HFFc6 (cell line): ENCODE measurements at places on chromosomes 4 and X.

DNA sequence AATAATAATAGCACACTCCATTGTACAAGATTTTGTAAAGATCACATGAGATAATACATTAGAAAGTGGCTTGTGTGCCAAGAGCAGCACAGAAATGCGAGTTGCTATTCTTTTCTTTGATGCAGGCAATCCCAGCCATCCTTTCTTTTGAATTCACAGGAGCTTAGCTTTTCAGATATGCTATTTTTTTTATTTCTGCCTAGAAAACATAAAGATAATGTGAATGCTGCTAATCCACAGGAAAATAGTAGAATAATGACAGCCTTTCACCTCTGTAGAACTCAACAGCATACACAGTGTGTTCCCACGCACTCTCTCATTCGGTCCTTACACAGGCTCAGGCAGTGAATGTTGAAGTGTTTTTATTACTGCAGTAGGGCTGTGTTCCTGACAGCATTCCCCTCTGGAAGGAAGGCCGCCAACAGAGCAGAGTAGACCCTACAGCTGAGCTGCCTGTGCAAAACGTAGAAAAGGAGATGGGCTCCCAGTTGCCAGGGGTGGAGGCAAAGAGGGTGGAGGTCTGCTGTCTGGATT is 138.8 kb upstream of the TAPT1 start:
- DNase-seq = no peak

GRCh38 chr4:53963336-53963735 is 101.1 kb downstream of the CHIC2 start:
- DNase-seq = no peak

DNA sequence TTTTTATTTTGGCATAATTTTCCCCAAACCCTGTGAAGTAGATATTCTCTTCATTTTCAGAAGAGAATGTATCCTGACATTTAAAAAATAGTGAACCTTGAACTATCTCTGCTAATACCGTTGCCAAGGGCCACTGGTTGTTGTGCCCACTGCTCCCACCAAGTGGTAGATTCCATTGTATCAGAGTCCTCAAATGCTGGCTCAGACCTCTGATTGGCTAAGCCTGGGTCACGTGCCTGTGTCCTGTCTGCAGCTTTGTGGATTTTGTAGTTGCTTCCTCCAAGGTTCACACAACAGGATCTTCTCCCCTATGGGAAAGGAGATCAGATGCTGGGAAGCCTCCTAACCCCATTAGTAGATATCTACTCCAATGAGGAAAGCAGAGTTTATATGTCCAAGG is 104.8 kb upstream of the CASK start:
- no peak for DNase-seq

GRCh38 chrX:44035571-44035970 is 62.4 kb upstream of the NDP start:
- DNase-seq = no peak

GRCh38 chr4:3271131-3271530 is 21.7 kb upstream of the RGS12 start:
- no peak for DNase-seq

DNA sequence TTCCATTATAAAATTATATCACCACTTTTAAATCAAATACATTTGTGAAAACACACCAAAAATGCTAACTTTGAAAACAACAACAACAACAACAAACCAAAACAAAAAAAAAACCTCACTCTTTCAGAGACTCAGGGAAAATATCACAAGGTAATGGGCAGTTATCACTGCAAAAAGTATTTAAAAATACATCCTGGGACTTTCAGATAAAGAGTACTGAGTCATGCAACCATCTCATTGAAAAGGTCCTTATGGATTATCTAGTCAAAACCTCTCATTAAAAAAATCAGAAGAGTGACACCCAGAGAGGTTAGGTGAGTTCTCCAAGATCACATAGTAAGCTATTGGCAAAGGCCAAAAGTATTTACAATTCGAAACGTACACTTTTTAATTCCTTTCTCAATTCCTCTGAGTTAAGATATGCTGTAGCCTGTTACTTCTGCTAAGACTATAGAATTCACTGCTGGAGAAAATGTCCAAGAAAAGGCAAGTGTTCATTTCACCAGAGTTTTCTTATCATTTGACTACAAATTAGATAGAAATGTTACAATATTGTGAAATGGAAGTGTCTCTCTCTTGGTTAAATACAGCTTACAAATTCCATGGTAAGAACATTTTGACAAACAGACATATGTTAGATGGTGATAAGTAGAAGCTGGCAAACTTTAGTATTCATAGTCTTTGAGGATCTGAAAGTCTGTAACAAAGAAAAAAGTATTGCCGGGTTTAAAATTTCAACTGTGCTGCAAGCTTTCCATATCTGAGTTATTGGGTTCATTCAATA is 9.3 kb downstream of the STX18 start:
- DNase-seq = no peak

- no peak for DNase-seq
Observed at GRCh38 chrX:136228839-136229207, 22.4 kb downstream of the MAP7D3 start.

DNA sequence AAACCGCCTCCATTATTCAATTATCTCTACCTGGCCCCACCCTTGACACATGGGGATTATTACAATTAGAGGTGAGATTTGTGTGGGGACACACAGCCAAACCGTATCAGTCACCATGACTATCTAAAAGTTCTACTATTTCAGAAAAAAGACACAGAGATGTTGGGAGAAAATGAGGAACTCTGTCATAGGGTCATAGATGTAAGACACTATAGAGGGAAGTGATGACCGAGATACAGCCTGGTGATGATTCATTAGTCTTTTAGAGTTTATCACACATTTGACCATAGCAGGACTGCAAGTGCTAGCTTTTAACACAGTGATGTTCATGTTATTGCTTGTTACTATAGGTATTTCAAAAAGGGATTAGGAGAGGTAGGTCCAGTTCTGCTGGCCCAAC is 357.0 kb upstream of the AADAT start:
- DNase-seq = no peak

DNA sequence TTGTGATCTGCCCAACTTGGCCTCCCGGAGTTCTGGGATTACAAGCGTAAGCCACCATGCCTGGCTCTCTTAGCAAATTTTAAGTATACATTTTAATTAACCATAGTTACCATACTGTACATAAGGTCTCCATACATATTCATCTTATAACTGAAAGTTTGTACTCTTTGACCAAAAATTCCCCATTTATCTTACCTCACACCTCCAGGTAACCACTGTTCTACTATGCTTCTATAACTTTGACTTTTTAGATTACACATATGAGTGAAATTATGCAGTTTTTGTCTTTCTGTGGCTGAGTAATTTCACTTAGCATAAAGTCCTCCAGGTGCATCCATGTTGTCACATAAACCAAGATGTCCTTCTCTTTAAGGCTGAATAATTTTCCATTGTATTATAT is 17.4 kb downstream of the C4orf51 start:
- no peak for DNase-seq

- no peak for DNase-seq
Observed at GRCh38 chr4:177968817-177969442, 526.7 kb upstream of the AGA start.

- no peak for DNase-seq
Observed at GRCh38 chr4:53907772-53908171, 156.6 kb downstream of the CHIC2 start.

- no peak for DNase-seq
Observed at GRCh38 chr4:14100349-14100748, 472.8 kb upstream of the BOD1L1 start.

DNA sequence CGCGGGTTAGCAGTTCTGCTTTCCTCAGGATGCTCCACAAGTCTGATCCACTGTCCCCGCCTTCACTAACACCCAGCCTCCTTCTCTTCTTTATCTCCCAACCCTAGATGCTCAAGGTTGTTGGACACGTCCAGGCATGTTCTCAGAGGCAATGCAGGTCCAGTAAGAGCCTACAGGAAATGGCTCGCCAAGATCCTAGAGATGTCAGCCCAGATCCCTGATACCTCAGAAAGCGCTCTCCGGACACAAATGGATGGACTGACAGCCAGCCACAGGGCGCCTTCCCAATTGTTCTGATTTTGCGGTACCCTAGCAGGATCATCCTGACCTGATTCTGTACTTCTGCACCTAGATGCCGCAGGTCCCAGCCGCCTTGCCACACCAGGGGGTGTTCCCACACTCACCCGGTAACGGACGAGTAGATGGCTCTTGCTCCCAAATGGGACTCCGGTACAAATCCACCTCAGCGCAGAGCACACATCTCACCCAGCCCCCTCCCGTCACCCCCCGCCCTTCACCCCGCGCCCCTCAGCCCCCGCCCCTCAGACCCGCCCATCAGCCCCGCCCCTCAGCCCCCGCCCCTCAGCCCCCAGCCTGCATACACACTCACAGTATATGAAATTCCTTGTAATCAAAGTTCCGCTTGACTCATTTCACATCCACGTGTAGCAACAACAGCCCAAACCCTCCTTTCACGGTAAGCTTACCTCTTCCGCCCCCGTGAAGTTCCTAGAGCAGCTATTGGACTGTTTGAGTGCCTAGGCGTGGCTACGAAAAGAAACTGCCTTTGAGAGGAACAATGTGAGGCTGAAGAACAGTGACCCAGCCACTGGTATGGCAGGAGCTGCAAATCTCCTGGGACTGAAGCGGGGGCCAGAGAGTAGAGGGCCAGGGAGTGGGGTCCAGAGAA is at the start of gene EDA2R:
Gene EDA2R (minus strand): TSS at position 488 of the 910 bp plus-strand sequence. CDS start 23,058 bp downstream, outside the sequence.
- peak; percentile 88 for DNase-seq
